Cardiac septum (tissue), 1 donor: ENCODE measurements at places on chromosomes 2 and 18.

DNA sequence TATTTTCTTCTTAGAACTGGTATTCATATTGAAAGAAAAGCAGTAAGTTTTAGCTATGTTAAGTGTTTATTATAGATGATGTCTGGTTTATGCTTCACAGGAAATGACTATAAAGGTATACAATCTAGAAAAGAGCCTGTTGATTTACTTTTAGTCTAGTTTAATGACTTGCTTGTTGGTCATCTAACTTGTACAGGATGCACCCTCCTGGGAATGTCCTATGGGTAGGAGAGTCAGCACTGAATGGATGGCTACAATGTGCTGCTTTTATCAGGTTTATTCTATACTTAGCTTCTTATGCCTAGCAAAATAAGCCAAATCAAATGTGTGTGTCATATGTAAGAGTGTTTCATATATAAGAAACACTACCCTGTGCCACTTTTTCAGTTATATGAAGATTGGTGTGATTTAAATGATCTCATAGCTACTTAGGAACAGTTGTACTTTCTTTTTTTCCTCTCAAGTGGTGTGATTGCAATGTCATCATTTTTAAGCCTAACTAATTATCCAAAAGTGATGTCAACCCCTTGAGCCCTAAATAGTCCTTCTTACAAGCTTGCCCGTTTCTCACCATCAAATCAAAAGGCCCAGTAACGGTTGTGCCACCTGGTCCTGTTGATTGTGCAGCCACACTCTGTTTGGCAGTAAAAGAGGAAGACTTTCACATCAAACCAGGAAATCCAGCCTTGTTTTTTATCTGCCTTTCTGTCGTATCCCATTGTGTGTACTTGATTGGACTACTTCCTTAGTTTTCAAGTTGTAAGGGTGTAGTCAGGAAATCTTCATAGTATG, 176.0 kb downstream of the DIS3L2 start:
- DNase-seq = no peak

- no peak for DNase-seq
These were observed 19.2 kb upstream of the IL36G start for GRCh38 chr2:112958428-112959108.

- DNase-seq = no peak
These were observed 55.5 kb downstream of the PRKCE start for GRCh38 chr2:45707006-45707405.

DNA sequence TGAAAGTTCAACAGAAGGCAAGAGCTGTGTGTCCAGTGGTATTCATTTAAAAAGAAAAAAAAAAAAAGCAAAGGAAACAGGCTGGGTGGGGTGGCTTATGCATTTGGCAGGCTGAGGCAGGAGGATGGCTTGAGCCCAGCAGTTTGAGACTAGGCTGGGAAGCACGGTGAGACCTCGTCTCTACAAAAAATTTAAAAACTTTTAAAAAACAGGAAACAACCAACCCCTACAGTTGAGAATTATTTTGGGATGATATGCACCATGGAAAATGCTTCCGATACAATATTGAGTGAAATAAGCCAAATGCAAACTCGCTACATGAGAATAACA, 31.2 kb downstream of the PTPN18 start:
- DNase-seq = no peak

- DNase-seq = no peak
These were observed 22.1 kb upstream of the IGFBP5 start for GRCh38 chr2:216717491-216717901.
